DMS79 (cell line): ENCODE measurements at places on chromosomes 12 and 14.
A peak's percentile ranks its signal among the peaks of the same experiment; 100 is the strongest.

- DNase-seq = no peak
These were observed 164.6 kb downstream of the EGLN3 start for GRCh38 chr14:33786091-33786825.

DNA sequence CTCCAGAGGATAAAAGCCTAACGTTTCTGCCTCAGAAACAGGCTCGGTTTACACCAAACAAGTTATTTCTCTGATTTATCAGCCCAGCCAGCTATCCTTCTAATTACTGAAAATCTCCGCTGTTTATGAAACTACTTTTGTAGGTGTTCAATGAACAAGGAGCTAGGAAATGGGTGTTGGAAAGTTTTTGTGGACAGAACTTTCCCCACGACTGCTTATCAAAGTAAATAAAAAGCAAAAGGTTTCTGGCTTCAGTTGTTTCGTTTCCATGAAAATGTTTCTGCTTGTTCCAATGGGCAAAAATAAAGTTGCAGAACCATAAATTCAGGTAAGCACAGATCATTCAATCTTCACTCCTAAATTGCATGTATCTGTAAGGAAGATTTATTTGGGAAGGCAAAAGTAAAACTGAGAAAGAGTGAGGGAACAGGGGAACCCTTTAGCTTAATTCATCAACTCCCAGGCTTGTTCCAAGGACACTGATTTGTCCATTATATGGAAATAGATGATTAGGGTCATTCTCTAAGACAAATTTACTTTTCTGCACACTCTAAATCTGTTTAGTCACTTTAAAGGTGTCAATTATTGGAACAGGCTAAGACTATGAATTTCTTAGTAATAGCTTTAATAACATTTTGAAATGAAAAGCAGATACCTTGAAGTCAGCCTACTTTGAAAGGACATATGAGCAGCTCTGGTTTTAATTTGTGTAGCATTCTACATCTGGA lies 175.9 kb upstream of the CDKN3 start:
- no peak for DNase-seq

- no peak for DNase-seq
These were observed 232.9 kb downstream of the SPTSSA start for GRCh38 chr14:34229140-34229539.

DNA sequence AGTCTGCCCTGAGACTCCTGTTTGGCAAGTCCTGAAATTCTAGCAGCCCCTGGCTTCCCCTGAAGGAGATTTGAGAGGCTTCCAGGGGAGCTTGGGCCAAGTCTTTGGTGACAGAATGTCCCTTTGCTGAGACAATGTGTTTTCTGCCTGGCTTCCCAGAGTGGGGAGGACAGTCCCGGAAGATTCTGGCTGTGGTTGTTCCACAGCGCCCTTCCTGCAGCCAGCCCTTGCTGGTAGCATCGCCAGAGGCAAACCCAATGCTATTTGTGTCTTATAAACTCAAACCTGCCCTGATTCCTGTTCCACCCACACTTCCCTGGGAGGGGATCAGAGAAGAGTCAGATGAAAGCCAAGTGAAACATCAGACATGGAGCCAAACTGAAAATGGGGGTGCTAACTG lies 56.4 kb upstream of the OAS1 start:
- no peak for DNase-seq

- no peak for DNase-seq
These were observed 150.3 kb downstream of the SMOC1 start for GRCh38 chr14:70029296-70030132.

DNA sequence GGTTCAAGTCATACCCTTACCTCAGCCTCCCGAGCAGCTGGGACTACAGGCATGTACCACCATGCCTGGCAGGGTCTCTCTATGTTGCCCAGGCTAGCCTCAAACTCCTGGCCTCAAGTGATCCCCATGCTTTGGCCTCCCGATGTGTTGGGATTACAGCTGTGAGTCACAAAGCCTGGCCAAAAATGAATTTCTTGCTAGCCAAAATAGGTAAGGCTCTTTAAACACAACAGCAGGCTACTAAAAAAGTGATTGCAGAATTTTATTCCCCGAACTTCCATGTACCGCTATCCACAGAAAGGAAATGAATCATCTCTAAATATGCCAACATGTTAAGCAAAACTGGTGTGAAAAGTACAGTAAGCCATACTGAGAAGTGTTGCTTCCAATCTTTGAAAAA lies 50.6 kb downstream of the WDHD1 start:
- no peak for DNase-seq

GRCh38 chr12:30845676-30846075 lies 80.9 kb upstream of the TSPAN11 start:
- no peak for DNase-seq

- no peak for DNase-seq
These were observed 9.2 kb upstream of the RILPL2 start for GRCh38 chr12:123445388-123446332.

- DNase-seq = no peak
These were observed 37.0 kb upstream of the SFSWAP start for GRCh38 chr12:131673888-131674257.

DNA sequence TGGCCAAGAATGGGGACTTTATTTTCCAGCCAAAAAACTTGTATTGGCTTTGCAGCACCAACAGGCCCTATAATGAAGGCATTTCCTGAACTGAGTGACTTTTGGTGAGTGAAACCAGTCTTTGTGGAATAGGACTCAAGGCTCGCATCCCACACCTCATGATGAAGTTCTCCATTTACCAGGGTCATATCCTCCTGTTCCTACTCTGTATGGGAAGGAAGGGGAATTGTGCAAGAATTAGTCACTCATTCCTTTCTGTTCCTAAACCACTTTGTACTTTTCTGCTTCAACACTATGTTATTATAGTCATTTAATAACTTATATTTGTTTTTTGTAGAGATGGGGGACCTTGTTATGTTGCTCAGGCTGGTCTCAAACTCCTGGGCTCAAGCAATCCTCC lies 2.3 kb upstream of the SPATS2 start:
- no peak for DNase-seq

GRCh38 chr12:84315926-84316325 lies 596.7 kb downstream of the SLC6A15 start:
- DNase-seq = no peak

- DNase-seq = no peak
These were observed 81.1 kb upstream of the CCDC198 start for GRCh38 chr14:57574617-57575288.

- DNase-seq = peak; percentile 95
These were observed 1.9 kb upstream of the DYNC1H1 start for GRCh38 chr14:101962503-101962874.

GRCh38 chr14:30020271-30020670 lies 92.6 kb upstream of the PRKD1 start:
- no peak for DNase-seq

DNA sequence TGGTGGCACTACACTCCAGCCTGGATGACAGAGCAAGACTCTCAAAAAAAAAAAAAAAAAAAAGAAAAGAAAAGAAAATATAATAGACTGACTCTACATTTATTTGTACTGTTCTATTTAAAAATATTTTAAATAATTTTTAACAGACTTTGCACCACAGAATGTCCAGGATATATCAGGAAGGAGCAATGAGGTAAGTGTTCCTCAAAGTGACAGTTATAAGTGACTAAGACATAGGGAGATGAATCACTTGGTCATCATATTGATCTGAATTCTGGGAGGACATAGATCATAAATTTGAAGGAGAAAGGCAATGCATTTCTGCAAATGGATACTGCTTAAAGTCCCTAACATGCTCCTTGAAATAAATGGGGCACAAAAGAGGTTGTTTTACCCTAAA lies 221.5 kb downstream of the KCNC2 start:
- no peak for DNase-seq

- DNase-seq = no peak
These were observed 3.6 kb downstream of the TNFAIP2 start for GRCh38 chr14:103126873-103127304.

DNA sequence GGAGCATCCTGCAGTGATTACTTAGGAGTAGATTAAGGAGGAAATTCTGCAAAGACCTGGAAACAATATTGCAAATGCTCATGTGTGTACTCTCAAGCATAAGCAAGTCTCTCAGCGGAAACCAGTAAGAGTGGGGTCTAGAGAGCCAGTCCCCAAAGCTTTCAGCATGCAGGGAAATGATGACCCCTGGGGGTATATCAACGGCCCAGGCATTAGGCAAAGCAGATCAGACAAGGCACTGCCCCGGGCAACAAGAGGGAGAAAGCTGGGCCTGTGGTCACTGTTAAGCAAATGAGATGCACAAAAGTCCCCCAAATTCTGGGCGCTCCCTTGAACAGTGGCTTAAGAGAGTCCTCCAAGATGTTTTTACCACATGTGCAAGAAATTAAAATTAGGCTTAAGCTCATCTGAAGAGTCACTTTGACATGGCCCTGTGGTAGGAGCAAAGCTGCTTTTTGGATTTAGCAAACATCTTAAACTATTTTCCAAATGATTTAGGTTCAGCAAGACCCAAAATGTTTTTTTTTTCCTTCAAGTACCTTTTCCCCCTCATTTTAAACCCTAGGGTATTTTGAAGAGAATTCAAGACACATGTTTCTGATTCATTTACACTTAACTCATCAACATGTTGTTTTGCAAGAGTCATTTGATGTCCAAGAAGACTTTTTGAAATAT lies 457.1 kb upstream of the TBX3 start:
- no peak for DNase-seq

GRCh38 chr14:39977198-39977597 lies 545.0 kb upstream of the FBXO33 start:
- DNase-seq = no peak

DNA sequence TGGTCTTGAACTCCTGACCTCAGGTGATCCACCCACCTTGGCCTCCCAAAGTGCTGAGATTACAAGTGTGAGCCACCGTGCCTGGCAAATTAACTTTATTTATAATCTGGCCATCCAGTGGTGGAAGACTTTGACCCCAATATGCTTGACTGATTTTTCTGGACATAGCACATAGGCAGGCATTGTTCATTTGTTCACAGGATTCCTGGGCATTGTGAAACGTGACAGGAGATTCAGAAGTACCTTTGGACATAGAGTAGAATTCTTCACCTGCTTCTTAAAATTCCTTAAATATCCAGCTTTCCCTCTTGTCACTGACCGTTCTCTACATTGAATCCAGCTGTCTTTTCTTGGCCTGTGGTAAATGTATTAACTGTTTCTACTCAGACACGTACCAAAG lies 103.1 kb downstream of the SCN8A start:
- no peak for DNase-seq

GRCh38 chr12:62694632-62695031 lies 228.0 kb downstream of the MON2 start:
- DNase-seq = no peak
